Ovary (tissue), 10 donors: ENCODE measurements at places on chromosomes 13 and 19. TPM values are rescaled to one million over a fixed set of nuclear protein-coding genes. Genes with fewer than 3 reads are reported as not detected.

Gene OLFM2
- 4.0 TPM for polyA plus RNA-seq

Gene COX6B2
- polyA plus RNA-seq = 0.10 TPM

Gene CYP2S1
- polyA plus RNA-seq = 0.15 TPM

Gene CPB2
- polyA plus RNA-seq = not detected

Gene PLIN5
- 8.8 TPM for polyA plus RNA-seq

Gene HIPK4
- 0.28 TPM for polyA plus RNA-seq

Gene RSPH6A
- not detected for polyA plus RNA-seq

Gene MZT1
- polyA plus RNA-seq = 6.9 TPM

Gene DACT3
- 51.3 TPM for polyA plus RNA-seq

Gene OR7C1
- not detected for polyA plus RNA-seq

Gene POU2F2
- polyA plus RNA-seq = 1.2 TPM

Gene ZNF567
- polyA plus RNA-seq = 8.4 TPM

Gene NPHS1
- polyA plus RNA-seq = 0.01 TPM

Gene IRGC
- polyA plus RNA-seq = not detected

Gene S1PR2
- polyA plus RNA-seq = 5.1 TPM

Gene RNF225
- polyA plus RNA-seq = not detected

Gene RPS15
- 174 TPM for polyA plus RNA-seq

Gene PEAK3
- polyA plus RNA-seq = 0.10 TPM

Gene PVR
- polyA plus RNA-seq = 14.0 TPM

Gene USHBP1
- polyA plus RNA-seq = 1.1 TPM

Gene SIGLEC14
- polyA plus RNA-seq = 0.27 TPM

Gene PGLYRP1
- polyA plus RNA-seq = not detected

Gene PLPP2
- polyA plus RNA-seq = 0.68 TPM

Gene CERS4
- 37.4 TPM for polyA plus RNA-seq

Gene VMAC
- polyA plus RNA-seq = 6.4 TPM

Gene CGB2
- polyA plus RNA-seq = not detected

Gene TEAD2
- 34.0 TPM for polyA plus RNA-seq

Gene EDNRB
- 4.9 TPM for polyA plus RNA-seq

Gene S1PR4
- not detected for polyA plus RNA-seq

Gene RAB4B
- polyA plus RNA-seq = 6.5 TPM

Gene TLE2
- polyA plus RNA-seq = 15.1 TPM

Gene PRRG2
- 0.75 TPM for polyA plus RNA-seq

Gene VSTM2B
- not detected for polyA plus RNA-seq

Gene NCR1
- polyA plus RNA-seq = 0.33 TPM

Gene DEDD2
- 33.1 TPM for polyA plus RNA-seq
